ENCODE measurements at places on chromosomes 5 and 9.

- DNase-seq, result no peak
These were observed 46.6 kb upstream of the OLFM1 start for GRCh38 chr9:135040892-135041291.

- DNase-seq, result no peak
These were observed 82.7 kb downstream of the DOCK8 start for GRCh38 chr9:297104-297972.

GRCh38 chr9:98833090-98833956 lies 25.9 kb downstream of the GALNT12 start:
- no peak for DNase-seq

GRCh38 chr9:88737031-88737430 lies 202.1 kb downstream of the NXNL2 start:
- DNase-seq, result no peak

DNA sequence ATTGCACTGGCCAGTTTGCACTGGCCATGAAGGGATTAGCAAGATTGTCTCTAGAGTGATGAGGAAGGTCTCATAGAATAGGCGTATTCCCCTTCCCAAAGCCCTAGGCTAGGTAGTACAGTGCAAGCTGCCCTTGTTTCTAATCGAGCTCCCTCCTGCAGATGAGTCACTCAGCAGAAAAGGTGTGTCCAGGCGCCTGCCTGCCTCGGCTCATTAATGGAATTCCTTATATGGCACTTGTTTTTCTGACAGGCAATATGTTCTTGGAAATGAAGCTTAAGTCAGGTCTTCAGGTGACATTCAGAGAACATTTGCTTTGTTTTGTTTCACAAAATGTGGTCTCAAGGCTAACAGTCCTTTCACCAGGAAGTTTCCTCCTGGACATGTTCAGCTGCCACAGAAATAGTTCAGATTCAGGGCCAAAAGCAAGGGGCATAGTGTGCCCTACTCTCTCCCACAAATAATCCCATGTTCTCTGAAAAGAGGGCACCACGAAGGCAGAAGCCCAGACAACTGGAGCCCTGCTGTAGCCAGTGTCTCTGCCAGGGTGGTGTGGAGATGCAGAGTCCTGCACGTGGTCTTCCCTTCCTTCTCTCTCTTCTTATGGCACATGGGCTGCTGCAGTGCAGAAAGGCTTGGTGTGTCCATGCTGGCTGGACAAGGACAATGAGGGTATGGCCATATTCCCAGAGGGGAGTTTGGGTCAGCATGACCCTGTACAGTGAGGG lies 281.1 kb upstream of the MAP3K1 start:
- no peak for DNase-seq

DNA sequence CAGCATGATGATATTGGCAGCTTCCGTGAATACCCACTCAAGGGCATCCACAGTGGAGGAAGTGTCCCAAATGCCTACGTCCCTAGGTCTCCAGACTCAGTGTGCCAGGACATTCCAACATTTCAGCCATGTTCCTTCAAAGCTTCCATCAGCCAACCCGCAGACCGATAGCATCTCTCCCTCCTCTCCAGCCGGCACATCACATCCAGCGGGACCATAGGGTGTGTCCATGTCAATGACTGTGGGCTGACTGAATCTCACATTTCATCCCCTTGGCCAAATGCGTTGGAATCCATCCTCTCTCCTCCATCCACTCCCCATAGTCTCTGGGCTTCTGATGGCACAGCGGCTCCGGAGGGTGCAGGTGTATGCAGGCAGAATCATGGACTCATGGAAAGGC lies 22.2 kb upstream of the GFPT2 start:
- DNase-seq, result no peak

- no peak for DNase-seq
These were observed 180.4 kb downstream of the DAB2IP start for GRCh38 chr9:121831869-121832268.

GRCh38 chr9:38405785-38406184 lies 13.3 kb downstream of the ALDH1B1 start:
- DNase-seq, result no peak

- DNase-seq, result no peak
These were observed 17.2 kb upstream of the AFAP1L1 start for GRCh38 chr5:149254506-149254905.

DNA sequence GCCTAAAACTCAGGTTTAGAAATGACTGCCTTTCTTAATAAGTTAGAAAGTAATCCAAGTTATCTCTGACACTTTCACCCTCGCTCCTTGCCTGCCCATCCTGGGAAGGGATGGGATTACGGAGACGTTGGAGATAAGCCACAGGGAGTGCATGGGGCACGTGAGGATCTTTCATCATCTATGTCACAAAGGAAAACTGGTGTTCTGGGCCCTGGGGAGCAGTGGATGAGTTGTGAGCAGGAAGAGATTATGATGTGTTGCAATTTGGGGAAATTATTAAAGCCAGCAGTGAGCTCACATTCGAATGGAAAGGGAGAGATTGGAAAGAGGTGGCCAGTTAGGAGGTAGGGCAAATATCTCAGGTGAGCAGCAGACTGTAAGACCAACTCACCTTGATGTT lies 12.8 kb downstream of the AFAP1L1 start:
- DNase-seq, result no peak

- no peak for DNase-seq
These were observed 300.3 kb downstream of the MRPS30 start for GRCh38 chr5:45109062-45109461.

DNA sequence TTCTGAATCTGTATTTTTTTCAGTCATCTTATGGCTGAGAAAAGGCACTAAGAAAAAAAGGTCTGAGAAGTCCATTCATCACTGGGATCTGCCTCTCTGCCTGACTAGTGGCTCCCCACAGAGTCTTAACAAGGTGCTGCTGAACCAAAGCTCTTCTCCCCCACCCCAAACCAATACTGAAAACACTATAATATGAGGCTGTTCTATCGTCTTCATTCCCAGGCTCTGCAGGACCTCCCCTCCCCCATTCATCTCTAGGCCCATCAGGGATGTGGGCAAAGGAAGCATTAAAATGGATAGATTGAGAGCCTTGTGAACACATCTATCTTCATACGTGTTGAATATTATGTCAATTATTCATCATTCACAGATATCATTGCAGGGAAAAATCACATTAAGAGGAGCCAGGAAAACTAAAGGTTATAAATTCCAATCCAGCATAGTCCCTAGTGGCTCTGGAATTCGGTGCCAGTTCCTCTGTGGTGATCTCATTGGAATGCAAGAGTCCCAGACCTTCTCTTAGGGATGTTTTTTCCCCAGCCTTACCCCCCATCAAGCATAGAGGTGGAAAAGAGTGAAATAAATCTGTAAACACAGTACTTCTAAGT lies 44.3 kb upstream of the GPR151 start:
- no peak for DNase-seq

- DNase-seq, result no peak
These were observed 125.5 kb downstream of the ENC1 start for GRCh38 chr5:74514888-74515551.

DNA sequence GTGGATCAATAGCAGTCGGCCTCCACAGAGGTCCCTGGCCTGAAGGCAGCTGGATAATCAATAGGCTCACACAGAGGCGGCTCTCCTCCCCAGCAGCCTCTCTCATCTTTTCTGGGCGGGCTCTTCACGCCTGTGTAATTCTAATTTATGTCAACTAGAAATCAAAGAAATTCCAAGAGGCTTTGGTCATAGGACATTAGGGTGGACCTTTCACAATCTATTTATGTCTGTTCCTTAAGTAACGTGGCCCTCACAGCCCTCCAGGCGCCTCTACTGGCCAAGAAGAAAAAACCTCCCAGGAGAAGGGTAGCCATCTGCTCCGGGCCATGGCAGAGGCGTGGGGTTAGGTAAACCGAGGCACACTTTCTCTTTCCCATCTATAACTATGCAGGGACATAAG lies 205.1 kb upstream of the EFNA5 start:
- DNase-seq, result no peak

DNA sequence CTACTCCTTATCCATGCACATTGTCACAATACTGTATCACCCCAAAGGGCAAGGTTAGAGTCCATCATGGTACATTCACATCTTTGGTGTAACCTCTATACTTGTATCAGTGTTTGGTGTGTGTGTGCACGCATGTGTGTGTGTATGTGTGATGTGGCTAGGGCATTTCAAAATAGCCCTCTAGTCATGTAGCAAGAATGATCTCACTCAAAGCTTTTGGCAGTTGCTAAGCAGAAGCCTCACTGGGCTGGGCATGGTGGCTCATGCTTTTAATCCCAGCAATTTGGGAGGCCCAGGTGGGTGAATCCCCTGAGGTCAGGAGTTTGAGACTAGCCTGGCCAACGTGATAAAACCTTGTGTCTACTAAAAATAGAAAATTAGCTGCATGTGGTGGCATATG lies 245.3 kb downstream of the ADGRV1 start:
- DNase-seq, result no peak
